ENCODE measurements at places on chromosomes 2 and 18.

GRCh38 chr2:96907115-96908041 lies 37.5 kb upstream of the SEMA4C start:
- no peak for DNase-seq

GRCh38 chr2:108492364-108492763 lies 41.9 kb upstream of the LIMS1 start:
- DNase-seq = no peak

- no peak for DNase-seq
Measured at GRCh38 chr2:70574109-70574508, 20.5 kb upstream of the TGFA start.

DNA sequence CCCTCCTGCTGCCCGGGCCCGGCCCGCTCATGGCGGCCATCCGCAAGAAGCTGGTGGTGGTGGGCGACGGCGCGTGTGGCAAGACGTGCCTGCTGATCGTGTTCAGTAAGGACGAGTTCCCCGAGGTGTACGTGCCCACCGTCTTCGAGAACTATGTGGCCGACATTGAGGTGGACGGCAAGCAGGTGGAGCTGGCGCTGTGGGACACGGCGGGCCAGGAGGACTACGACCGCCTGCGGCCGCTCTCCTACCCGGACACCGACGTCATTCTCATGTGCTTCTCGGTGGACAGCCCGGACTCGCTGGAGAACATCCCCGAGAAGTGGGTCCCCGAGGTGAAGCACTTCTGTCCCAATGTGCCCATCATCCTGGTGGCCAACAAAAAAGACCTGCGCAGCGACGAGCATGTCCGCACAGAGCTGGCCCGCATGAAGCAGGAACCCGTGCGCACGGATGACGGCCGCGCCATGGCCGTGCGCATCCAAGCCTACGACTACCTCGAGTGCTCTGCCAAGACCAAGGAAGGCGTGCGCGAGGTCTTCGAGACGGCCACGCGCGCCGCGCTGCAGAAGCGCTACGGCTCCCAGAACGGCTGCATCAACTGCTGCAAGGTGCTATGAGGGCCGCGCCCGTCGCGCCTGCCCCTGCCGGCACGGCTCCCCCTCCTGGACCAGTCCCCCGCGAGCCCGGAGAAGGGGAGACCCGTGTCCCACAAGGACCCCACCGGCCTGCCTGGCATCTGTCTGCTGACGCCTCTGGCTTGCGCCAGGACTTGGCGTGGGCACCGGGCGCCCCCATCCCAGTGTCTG lies 767 bp downstream of the RHOB start:
- DNase-seq = no peak

- DNase-seq = no peak
Measured at GRCh38 chr18:55475916-55476315, 112.1 kb downstream of the TCF4 start.

Measured in stimulated activated CD8-positive, alpha-beta memory T cell treated with anti-CD3 and anti-CD28 coated beads, Interleukin-7, amount 100 ng/mL, for 1 hour (primary cell).